Suppressor macrophage treated with lipopolysaccharide for 4 hours (primary cell): ENCODE measurements at places on chromosomes 12 and 14.
A peak's percentile ranks its signal among the peaks of the same experiment; 100 is the strongest.

DNA sequence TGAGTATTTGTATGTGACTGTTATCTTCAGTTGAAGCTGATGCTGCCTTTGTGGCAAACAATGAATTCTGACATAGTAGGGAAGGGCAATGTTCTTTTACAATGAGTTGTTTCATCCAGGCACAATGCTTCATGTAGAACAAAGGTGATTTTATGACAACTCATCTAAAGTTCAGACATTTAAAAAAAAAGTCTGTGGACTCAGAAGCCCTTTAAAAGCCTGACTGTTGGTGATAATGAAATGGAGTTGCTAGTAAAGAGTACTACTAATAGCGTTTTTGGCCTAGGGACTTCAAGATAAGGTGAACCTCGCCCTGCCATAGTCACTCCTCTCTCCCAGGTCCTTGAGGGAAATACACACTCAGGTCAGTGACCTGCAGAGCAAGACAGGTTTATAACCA is 105.1 kb downstream of the AKAP6 start:
- no peak for DNase-seq

DNA sequence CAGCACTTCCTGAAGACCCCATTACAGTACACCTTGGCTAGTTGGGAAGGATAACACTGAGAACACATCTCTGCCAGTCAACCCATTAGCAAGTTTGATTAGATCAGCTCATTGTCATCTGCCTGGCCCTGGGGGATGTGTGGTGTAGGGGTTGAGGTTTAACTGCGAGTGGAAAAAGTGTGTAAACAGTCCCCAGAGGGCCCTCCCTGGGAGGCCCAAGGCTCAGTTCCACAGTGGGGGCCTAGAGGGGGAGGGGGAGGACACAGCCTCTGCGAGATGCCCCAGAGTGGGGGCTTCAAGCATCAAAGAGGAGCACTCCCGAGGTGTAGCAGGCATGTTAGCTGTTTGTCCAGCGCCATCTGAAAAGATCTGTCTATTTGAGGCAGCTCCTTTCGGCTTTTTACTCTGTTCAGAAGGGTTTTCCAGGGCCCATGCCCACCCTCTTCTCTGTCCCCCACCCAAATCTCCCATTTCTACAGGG is 344 bp downstream of the LPAR5 start:
- no peak for DNase-seq

DNA sequence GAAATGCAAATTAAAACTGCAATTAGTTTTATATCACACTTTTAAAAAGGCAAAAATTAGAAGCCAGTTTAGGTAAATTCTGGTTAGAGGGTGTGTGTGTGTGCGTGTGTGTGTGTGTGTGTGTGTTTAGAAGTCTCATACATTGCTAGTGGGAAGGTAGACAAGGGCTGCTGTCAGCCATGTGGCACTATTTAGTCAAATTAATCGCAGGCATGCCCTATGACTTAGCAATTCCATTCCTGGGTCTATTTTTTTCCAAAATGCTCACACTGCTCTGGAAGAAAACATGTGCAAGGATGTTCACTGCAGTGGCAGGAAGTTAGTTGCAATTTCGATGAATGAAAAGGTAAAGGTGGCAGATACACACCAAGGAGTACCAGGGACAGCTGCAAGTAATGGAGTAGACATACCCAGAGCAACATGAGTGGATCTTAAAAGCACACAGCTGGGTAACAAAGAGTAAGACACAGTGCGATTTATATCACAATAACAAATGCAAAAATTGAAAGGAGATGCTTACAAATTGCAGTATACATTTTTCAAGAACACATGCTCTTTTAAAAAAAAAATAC is 11.6 kb downstream of the CAPZA3 start:
- DNase-seq = no peak

DNA sequence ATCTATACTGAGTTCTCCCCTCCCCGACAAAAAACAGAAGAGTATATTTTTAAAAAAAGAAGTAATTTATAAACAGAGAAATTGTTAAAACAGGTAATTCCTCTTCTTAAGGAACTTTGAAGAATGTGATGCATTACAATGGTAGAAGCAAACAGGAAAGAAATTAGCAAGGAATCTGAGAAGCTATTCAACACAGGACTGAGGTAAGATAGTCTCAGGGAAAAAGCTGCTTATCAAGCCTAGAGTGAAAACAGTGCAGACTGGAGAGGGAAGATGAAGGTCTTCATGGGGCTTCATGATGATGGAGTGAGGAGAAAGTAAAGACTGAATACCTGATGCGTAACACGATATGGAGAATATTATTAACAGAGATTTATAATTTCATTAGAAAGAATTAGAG is 880.0 kb downstream of the SLC16A7 start:
- no peak for DNase-seq

GRCh38 chr14:61104358-61104757 is 123.3 kb downstream of the SLC38A6 start:
- peak; percentile 43 for DNase-seq

DNA sequence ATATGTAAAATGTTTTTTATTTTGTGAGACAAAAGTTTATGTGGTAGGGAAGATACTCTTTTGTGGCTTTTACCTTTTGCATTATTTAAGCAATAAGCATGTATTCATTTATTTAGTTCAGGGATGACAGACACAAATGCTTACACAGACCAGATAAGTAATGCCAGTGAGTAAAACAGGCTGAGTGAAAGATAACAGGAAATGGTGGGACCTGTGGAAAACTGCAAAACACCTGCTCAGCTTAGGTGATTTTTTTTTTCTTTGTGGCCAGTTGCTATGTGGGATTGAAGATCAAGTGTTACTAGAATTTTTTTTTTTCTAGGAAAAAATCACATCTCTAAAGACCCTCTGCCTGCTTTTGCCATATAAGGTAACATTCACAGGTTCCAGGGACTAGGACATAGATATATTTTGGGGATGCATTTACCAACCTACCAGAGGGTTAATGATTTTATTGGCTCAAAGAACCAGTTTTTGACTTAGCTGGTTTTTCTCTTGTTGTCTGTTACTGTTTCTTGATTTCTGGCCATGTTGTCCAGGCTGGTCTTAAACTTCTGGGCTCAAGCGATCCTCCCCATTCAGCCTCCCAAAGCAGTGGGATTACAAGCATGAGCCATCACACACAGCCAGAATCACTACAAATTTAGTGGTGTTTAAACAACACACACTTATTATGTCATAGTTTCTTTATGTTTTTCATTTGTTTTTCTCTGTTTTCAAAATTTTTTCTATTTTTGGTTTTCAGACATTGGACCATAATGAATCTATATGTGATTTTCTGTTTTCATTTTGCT is 9.8 kb downstream of the PSMA6 start:
- no peak for DNase-seq

GRCh38 chr12:4420138-4420670 is 25.4 kb downstream of the FGF6 start:
- no peak for DNase-seq

GRCh38 chr14:49212721-49213120 is 373.5 kb downstream of the RPS29 start:
- no peak for DNase-seq

GRCh38 chr12:112480931-112481330 is 62.2 kb downstream of the PTPN11 start:
- DNase-seq = no peak

GRCh38 chr12:45050751-45051571 is at the start of gene DBX2:
TSS of gene DBX2 (minus strand) at chr12:45051099. CDS start at chr12:45050927, 172 bp downstream.
- no peak for DNase-seq

DNA sequence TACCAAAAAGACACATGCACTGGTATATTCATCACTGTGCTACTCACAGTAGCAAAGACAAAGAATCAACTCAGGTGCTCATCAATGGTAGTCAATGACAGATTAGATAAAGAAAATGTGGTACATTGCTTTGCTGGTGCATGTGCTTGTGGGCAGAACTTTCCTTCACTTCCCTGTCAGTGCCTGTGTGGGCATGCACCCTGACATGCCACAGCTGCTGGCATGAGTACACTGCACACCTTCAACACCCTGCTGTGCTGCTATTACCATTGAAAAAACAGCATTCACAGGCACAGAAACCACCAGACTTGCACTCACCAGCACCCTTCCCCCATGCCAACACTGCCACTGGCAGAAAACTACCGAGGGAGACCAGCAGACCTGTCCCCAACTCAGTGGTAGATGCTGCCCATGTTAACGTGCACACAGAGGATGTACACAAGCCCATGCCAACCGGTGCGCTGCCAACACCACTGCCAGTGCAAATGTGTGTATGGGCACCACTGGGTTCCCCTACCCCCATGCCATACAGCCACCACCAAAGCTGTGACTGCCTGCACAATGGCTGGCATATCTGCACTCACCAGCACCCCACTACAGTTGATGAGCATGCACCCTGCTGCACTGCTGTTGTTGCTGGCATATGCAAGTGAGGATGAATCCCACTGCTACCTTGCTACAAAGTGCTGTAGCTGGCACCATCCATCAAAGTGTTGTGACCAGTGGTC is 57.4 kb downstream of the APOBEC1 start:
- DNase-seq = no peak
